ENCODE measurements at places on chromosomes 1 and 21.

- DNase-seq = no peak
Observed at GRCh38 chr1:95685081-95685480, 451.1 kb downstream of the RWDD3 start.

- DNase-seq = no peak
Observed at GRCh38 chr1:116544588-116545358, 26.1 kb downstream of the CD58 start.

DNA sequence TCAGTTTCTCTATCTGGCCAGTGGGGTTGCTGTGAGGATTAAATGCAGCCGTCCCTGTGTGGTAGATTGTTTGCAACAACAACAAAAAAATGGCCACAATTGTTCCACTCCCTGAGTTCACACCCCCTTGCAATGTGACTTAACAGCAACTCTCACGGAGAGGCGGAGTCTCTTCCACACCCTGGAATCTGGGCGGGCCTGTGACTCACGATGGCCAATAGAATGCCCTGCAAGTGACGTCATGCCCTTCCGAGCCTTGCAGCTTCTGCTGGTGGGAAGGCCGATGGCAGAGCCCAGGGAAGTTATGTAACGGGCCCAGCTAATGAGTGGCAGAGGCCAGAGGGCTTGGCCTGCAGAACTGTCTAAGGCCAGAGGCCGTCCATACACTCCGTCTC, 87.9 kb downstream of the RIPK4 start:
- no peak for DNase-seq

DNA sequence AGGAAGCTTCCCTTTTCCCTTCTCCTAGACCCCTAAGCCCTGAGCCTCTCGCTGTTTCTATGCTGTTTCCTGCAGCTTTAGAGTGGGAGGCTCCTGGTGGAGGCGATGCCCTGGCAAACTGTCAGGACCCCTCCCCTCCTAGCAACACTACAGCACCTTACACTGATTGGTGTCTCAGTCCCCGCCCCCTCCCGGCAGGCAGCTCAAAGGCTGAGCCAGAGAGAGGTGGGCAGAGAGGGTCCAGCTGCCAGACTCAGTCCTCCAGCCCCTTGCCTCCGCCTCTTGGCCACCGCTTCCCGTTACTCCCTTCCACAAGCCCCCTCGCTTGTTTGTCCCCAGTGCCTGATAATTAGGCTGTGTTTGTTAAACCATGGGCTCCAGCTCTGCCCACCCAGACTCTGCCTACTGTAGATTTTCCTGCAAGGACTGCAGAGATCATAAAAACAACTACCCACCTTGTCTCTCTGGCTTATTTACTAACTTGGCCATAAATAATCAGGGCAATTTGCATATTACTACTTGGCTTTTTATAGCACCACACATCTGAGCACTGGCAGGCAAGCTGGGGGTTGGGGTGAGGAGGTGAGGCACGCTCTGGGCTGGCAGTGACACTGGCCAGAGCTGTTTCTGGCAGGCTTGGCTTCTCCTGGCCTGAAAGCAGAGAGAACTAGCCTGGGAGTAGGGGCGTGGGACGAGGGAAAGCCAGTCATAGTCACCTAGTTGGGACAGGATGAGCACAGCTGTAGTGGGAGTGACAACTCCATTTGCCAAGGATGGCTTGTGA, 107.5 kb downstream of the CSMD2 start:
- no peak for DNase-seq

- DNase-seq = no peak
Observed at GRCh38 chr1:51728611-51729155, 111.8 kb downstream of the OSBPL9 start.

DNA sequence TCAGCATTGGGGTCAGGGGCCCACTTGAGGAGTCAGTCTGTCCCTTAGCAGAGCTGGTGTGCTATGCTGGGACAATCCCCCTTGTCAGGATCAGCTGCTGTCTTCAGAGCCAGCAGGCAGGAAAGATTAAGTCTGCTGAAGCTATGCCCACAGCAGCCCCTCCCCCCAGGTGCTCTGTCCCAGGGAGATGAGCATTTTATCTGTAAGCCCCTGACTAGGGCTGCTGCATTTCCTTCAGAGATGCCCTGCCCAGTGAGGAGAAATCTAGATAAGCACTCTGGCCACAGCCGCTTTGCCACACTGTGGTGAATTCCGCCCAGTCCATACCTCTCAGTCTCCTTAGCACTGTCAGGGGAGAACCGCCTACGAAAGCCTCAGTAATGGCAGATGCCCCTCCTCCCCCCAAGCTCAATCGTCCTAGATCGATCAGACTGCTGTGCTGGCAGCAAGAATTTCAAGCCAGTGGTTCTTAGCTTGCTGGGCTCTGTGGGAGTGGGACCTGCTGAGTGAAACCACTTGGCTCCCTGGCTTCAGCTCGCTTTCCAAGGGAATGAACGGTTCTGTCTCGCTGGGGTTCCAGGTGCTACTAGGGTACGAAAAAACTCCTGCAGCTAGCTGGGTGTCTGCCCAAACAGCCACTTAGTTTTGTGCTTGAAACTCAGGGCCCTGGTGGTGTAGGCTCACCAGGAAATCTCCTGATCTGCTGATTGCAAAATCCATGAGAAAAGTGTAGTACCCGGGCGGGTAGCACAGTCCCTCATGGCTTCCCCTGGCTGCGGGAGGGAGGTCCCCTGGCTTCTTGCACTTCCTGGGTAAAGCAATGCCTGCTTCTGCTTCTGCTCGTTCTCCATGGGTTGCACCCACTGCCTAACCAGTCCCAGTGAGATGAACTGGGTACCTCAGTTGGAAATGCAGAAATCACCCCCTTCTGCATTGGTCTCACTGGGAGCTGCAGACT, 25.1 kb upstream of the TP53BP2 start:
- DNase-seq = no peak

DNA sequence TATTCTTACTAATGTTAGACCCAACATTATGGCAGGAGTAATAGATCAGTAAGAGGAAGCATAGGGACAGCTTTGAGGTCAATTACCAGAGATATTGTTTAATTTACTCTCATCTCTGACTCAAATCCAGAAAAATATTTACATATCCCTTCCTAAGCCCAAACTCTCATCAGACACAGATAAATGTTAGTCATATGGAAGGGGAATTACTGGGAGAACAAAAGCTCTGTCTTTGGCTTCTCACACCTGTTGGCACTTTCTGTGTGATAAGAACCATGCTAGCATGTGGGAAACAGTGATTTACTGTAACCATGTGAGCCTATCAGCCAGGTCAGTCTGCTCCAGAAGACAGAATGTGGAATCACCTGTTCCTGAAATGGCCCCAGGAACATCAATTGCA, 72.4 kb downstream of the DUSP10 start:
- no peak for DNase-seq

DNA sequence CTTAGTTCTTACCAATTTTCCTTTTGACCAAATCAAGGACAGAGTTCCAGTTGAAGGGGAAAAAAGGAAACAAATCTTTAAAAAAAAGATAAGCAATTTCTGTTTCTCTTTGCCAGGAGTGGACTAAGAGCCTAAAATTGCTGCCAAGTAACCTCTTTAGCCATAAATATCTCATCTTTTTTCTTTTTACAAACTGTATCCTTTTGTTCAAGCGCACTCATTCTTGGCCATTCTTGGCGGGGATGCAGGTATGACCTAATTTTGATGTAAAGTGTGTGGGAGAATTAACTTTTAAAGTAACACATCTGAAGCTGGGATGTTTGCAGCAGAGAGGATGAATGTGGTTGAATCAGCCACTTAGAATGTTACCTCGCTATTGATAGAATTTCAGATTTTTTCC, 13.4 kb upstream of the KIF1B start:
- DNase-seq = no peak

DNA sequence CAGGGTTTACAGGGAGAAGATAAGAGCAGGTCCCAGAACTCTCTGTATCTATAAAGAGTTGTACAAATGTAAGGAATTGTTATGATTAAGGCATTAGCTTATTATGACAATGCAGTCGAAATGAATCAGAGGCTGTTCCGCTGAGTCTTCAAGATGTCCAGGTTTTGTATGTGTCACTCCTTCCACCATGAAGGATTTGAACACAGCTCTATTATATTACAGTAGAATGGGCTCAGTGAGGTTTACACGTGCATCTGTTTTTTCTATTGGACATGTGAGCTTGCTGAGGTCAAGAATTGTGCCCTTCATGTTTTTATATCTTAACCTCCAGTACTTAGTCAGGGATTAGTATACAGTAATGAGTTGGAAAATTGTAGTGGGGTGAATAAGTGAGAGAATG, 86.3 kb downstream of the MPZL1 start:
- DNase-seq = no peak

GRCh38 chr1:6747674-6748073, 37.6 kb upstream of the CAMTA1 start:
- no peak for DNase-seq

DNA sequence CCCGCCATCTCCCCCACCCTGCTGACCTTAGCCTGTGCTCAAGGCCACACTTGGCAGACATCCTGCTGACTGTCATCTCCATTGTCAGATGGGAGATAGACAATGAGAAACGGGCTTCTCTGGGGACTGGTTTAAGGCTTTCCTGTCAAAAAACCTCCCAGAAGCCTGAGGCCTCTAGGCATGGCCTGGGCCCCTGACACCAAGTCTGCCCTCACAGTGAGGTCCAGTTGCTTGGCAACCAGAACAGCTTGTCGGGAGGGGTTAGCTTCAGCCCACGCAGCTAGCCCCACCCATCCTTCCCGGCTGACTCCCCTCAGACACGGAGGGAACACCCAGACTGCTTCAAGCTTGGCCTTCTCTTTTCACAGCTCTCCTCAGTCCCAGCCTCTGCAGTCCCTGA, 11.0 kb downstream of the PLEKHA6 start:
- DNase-seq = no peak

GRCh38 chr1:234604495-234605398, 5.2 kb downstream of the IRF2BP2 start:
- DNase-seq = no peak

GRCh38 chr1:96703186-96703585, 18.4 kb upstream of the PTBP2 start:
- DNase-seq = no peak

DNA sequence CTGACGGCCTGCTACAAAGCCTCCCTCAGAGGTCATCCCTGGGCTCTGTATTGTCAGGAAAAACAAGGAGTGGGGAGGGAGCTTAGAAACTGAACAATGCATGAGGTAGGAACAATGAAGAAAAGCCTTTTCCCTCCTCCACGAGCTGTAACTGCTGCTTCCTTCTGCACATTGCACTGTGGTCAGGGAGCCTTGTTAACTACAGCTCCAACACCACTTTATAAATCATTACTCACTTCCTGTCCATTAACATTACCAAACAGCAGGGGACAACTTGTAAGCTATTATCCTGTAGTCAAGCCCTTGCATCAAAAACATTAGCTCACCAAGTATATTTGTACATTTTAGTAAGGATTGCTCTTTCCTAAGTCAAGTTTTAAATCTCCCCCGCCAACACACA, 336.0 kb upstream of the NR5A2 start:
- DNase-seq = no peak

DNA sequence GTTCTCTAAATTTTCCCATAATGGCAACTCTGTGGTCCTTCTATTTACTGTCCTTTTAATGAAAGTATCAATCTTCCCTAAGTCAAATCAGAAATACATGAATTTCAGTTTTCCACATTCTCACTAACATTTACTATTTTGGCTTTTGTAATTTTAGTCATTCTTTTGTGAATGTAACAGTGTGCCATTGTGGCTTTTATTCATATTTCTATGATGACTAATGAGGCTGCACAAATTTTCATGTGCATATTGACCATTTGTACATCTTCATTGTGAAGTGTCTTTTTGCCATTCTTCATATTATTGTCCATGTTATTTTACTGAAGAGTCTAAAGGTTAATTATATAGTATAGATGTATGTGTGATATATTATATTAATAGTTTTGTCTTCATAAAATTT, 431.0 kb upstream of the BRINP3 start:
- DNase-seq = no peak

DNA sequence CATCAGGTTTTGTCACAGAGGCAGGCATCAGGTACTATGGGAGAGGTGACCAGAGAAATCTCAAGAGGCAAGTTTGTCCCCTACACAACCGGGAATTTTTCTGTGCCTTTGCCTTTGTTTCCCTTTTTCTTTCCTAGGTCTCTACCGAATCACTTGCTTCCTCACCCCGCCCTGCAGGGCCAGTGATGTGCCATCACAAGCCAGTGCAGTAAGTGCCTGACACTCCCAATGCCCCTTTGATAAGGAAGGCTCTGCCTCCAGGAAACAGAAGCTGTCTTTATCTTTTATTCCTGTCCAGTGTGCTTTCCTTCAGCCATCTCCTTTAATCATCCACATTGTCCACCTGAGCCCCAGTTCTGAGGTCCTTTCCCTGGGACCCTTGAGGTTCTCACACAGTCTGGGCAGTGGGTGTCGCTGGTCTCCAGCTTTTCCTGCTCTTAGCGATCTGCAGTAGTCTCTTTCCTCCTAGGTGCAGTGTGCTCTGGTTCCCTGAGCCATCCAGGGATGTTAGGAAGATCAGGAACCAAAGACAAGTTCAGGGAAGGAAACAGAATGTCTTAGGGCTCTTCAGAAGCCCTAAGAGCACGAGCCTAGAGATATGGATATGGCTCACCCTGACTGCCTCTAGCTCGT, 36.6 kb downstream of the GJA5 start:
- peak; percentile 74 for DNase-seq

DNA sequence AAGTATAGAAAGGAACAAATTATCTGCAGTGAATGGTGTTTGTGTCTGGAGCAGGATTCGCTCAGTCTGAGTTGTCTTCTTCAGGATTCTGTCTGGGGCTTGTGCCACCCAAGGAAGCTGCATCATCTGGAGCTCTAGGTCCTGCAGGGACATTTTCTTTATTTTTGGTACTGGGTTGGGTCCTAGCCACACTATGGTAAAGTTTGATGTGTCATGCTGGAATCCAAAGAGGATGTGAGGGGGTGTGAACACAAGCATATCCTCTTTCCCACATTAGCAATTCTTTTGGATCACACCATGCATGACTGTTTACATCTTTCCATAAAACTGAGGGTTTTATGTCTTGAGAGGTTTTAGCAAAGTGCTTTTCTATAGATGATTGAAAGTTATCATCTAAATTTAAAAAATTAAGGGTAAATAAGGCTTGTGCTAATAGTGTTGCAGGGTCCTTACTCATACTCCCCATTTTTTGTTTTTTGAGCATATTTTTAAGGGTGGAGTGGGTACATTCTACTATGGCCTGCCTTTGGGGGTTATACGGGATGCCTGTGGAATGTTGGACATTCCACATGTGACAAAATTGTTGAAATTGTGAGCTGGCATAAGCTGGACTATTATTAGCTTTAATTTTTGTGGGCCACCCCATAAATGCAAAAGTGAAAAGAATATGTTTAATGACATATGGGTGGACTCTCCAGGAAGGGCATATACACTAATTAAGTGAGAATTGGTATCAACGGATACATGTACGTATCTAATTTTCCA, 152.0 kb upstream of the HMCN1 start:
- no peak for DNase-seq
